Renal cortical epithelial cell (primary cell): ENCODE measurements at places on chromosomes 4 and X.

DNA sequence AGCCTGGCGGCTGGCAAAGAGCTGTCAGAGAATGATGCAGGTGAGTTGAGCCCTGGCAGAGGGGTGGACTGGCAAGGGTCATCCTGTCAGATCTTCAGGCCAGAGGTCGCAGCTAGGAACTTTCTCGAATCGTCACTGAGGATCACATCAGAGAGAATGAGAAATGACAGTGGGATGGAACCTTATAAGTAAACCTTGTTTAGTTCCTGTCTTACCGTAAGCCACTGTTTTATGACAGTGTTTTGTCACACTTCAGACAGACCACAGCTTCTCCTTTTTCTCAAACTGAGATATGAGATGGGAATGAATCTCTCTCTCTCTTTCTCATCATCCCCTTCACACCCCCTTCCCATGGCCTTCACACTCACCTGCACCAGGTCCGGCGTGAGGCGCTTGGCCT, 9.3 kb downstream of the DIPK2B start:
- no peak for DNase-seq

DNA sequence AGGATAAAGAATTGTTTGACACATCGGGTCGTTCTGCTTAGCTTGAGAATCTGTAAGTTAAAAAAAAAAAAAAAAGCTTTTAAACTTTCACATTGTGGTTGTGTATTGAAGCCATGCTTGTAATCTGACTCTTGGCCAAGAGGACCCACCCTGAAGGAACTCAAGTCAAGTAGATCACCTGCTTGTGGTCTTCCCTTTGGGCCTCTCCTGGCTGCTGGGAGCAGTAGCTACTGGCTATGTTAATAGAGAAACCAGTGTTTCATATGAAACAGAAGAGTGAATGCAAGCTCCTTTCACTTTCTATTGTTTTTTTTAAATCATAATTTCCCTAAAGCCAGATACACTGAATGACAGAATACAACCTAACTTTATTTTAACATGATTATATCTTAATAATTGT, 402.4 kb upstream of the NDST4 start:
- DNase-seq, result no peak

DNA sequence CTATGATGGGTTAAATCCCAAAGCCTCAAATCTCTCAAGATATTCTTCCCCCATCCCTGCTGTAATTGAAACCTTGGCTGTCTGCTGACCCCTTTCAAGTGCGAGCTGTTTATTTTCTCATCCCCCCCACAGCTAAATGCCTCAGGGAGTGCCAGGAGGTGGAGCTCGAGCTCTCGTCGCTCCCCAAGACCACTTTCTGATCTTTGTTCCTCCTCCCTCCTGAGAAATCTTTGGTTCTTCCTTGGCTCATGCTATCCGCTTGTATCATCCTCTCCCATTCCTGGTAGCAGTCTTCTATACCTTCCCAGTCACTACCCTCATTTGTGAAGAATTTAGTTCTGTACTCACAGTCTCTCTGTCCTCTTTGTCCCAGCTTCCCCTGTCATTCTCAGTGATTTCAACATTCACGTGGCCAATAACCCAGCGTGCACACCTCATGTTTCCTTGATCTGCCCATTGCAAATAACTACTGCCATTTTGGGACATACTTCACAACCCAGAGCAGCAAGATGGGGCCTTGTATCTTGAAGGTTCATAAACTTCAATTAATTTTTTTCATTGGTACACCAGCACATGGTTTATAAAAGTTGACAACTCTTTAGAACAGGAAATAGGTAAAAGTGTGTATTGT, 9.2 kb upstream of the SLC25A43 start:
- no peak for DNase-seq

DNA sequence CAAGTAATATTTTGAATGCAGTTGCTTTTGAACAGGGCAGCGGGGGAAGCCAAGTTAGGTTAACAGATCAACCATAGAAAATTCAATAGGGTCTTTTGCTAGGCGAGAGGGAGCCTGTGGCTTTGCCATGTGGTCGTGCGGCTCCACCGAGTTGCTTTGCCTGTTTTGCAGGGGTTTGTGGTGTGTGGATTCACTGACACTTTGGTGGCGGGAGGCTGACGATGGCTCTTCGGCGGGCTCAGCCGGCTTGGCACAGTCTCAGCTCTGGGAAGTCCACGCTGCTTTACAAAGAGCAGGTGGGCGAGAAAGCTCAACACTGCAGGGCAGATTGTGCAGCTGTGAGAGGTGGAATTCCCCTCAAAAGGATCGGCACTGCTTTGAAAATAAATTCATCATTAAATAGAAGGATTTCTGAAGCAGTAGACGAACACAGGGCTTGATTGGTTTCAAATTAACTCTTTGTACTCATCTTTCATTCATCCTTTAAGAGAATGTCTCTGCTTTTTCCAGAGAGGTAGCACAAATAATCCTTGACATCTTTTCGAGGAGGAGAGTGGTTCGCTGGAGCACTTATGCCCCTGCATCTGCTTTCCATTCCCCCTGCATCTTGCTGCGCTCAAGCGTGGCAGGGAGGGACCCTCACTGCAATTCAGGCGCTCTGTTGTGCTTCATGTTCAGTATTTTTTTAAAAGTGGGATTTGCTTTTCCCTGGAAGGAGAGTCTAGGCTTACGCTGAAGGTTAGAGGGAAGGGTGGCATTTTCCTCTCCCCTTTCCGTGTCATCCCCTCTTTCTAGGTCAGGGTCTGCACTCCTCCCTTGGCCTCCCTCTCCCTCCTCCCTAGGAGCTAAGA, 201.8 kb upstream of the LEF1 start:
- DNase-seq, result peak; percentile 20

DNA sequence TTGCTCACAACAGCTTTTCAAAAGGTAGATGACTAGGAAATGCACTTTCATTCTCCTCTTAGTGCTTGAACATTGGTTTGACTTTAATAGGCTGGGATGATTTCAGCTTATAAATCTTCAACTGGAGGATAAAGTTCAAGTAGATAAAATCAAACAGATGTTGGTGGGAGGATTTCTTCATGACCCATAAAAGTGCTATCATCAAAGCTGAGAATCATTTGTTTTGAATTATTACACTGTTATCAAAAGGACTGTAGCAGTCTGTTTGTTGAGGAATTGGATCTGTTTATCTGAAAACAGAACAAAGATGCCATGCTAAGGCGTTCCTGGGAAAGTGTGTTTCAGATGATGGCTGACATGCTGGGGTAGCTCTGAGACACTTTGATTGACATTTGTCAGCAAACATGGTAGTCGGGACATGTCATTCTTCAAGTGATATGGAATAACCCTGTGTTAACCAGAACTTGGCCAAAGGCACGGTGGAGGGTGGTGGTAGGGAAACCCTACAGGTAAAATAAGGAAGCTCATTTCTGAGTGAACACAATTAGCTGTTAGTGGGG, 304.0 kb upstream of the PITX2 start:
- no peak for DNase-seq

DNA sequence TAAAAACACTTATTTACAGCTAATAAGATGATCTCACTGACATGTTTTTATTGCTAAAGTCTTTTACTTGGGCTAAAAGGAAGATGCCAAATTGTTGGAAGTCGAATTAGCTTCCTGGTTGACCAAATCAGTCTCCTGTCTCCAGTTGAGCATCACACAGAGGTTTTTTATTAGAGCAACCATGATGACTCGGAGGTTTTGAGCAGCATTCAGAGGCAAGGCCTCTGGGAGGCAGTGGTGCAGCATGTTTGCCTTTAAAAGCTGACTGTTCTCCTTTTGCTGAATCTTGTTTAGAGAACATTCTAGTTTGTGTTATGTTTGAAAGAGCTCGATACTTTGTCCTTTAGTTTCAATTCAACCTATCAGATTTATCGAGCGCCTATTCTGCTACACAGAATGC, 2.1 kb downstream of the UCHL1 start:
- peak; percentile 67 for DNase-seq

- peak; percentile 19 for DNase-seq
Observed at GRCh38 chrX:45592101-45592500, 391.4 kb upstream of the DIPK2B start.

DNA sequence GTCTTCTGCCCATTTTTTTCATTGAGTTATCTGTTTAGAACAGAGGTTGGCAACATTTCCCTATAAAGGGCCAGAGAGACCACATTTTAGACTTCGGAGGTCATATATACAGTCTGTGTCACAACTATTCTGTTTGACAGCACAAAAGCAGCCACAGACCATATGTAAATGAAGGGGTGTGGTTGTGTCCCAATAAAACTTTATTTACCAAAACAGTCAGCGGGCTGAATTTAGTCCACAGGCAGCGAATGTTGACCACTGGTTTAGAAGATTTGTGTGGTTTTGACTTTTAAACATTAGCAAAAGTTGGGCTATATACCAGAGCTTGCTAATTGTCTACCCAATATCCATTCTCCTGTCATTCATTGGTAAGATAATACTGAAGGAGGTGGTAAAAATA, 150.8 kb downstream of the AMELX start:
- DNase-seq, result no peak

GRCh38 chr4:1250527-1250812, 1.5 kb upstream of the CTBP1 start:
- no peak for DNase-seq

- DNase-seq, result no peak
Observed at GRCh38 chrX:118717678-118718391, 9.6 kb upstream of the IL13RA1 start.

DNA sequence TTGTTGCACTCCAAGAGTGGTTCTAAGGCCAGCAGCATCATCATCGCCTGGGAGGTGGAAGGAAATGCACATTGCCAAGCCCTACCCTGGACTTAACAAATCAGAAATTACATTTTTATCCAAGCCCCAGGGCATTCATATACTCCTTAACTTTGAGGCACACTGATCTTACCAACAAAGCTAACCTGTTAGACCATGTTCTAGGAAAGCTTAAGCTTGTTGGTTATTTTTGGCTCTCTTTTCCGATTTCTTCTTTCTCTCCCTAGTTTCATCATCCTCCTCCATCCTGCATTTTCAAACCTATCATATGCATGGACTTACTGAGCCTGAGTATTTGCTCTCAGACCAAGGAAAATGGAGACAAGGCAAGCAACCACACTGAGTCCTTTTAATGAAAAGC, 133.4 kb downstream of the OPHN1 start:
- DNase-seq, result no peak

- DNase-seq, result no peak
Observed at GRCh38 chr4:82811838-82812341, 13.3 kb upstream of the SCD5 start.

DNA sequence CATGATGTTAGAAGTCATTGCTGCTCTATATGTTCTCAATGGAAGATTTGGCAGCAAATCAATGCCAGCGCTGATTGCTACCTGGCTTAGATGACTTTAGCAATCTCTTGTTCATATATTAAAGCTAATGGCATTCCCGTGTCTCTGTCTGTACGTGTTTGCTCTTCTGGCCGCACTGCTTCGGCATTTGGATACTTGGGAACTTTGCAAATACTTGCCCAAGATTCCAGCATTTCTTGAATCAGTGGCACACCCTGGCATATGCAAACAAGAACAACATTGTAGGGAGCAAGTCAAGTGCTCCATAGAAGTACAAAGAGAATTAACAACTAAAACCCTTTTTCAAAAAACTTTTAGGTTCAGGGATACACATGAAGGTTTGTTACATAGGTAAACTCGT, 128.9 kb upstream of the TMEM164 start:
- DNase-seq, result no peak

DNA sequence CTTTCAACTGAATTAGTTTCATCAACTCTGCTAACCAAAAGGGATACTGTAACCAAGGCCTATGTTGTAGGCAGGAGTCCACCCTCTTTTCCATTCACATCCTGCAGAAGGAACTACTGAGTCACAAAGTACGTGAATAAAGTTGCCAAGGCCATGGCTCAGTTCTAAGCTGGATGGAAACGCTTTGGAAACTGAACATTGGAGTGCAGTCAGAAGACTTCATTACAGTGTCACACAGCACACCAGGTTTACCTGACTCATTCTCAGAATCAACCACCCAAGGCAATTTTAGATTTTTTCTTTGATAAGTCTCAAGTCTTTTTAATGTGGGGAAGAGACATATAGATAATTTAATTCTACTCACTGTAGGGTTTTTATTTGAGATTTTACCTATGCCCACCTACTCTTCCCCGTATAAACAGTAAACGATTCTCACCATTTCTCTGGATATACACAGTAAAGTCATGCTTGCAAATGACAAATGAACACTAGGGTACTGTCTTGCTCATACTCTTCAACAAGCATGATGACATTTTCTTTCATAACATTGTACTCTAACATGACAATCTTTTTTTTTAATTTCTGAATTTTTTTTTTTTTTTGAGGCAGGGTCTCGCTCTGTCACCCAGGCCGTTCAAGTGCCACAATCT, 58.9 kb upstream of the RBM47 start:
- peak; percentile 20 for DNase-seq

DNA sequence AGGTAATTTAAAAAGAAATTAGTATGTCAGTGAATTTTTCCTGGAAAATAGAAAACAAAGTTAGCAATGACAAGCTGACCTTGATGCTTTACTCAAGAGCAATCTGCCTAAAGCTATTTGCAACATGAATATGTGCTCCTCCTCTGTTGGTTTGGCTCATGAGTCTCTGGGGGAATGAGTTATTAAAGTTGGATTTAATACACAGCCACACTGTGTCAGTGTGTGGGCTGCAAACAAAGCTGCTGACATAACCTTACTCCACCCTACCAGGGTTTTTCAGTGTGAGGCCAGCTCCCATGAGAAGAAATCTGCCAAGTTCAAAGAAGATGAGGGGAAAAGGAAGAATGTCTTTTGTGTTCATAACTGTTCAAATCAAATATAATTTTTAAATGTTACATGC, 280.5 kb downstream of the TLL1 start:
- no peak for DNase-seq

GRCh38 chrX:149518236-149518635, 13.1 kb upstream of the IDS start:
- DNase-seq, result no peak

GRCh38 chr4:131044368-131044767, 1948.4 kb downstream of the C4orf33 start:
- no peak for DNase-seq

GRCh38 chr4:138021139-138021830, 220.9 kb downstream of the SLC7A11 start:
- DNase-seq, result no peak

- no peak for DNase-seq
Observed at GRCh38 chr4:123233136-123233768, 163.3 kb upstream of the SPRY1 start.

DNA sequence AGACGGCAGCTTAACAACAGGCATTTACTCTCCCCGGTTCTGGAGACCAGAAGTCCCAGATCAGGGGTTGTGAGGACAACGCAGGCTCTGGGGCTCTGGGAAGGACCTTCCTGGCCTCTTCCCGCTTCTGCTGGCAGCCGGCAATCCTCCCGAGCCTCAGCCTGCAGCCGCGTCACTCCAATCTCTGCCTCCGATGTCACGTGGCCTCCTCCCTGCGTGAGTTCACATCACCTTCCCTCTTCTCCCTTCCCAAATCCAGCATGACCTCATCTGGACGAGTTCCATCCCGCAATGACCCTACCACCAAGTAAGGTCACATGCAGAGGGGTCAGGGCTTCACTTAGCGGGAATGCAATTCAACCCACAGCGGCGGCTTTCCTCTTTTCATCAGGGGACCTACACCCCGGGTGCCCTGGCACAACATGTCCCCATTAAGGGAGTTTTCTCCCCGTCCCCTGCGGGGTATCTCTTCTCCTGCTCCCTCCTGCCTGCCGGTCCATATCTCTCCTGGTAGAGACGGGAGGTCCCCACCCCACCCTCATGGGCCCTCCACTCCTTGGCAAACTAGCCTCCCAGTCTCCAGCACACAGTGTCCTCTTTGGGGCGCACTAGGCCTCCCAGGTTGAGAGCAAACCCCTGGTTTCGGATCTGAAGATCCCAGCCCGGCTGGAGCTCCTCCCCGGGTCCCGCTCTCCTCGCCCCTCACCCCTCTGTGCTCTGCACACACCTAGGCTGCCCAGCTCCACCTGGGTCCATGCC, 25.5 kb downstream of the ABLIM2 start:
- DNase-seq, result no peak

- DNase-seq, result no peak
Observed at GRCh38 chrX:50721764-50722521, 92.1 kb downstream of the SHROOM4 start.
